ENCODE measurements at places on chromosomes 6 and 20. TPM values are rescaled to one million over a fixed set of nuclear protein-coding genes. Genes with fewer than 3 reads are reported as not detected.

Gene RHAG
- not detected for total RNA-seq

- DNase-seq, result no peak
These were observed 719.4 kb downstream of the EPM2A start for GRCh38 chr6:145015739-145016558.

Gene TCF21
- total RNA-seq, result 1.9 TPM

Gene PI16
- total RNA-seq, result 6.1 TPM

- DNase-seq, result no peak
These were observed 39.7 kb downstream of the ANKEF1 start for GRCh38 chr20:10074513-10074912.

- DNase-seq, result no peak
These were observed 34.0 kb upstream of the FAM83C start for GRCh38 chr20:35326021-35326739.

Gene CLPSL2
- not detected for total RNA-seq

Gene DNAH8
- total RNA-seq, result 0.03 TPM

Gene IP6K3
- 6.8 TPM for total RNA-seq

Gene OR10C1
- not detected for total RNA-seq

GRCh38 chr6:90343576-90343975, 46.9 kb upstream of the BACH2 start:
- DNase-seq, result no peak

Data from mucosa of descending colon (tissue), 3 donors.